AG04450 (cell line): ENCODE measurements at places on chromosomes 2 and 18. TPM values are rescaled to one million over a fixed set of nuclear protein-coding genes. Genes with fewer than 3 reads are reported as not detected.

Gene MRPS9
- 27.5 and 36.1 TPM in 2 replicates for polyA plus RNA-seq

- no peak for DNase-seq
These were observed 303.9 kb upstream of the KCNJ3 start for GRCh38 chr2:154394600-154394999.

DNA sequence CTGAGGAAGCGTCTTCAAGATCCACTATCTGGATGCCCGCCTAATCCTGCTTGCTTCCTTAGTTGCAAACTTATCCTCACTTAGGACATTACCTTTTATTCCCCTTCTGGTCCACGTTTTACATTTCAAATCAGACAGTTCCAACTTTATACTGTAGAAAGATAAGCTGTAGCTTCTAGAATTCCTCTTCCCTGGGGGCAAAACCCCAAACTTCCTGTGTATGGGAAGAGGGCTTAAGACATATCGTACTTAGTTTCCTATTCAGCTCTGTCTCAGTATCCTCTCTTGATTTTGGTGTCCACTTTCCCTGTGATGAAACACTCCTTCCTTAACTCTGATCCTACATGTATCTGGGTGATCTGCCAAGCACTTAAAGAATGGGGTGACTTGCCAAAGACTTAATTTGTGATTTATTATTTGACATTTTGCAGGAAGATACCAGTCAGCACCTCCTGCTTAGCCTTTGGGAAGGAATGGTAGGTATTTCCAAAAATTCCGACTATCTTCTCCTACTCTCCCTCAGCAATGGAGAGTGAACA lies 245.2 kb downstream of the CDCA7 start:
- DNase-seq: no peak

Gene CD226
- polyA plus RNA-seq: 0.04 and 0.09 TPM in 2 replicates

GRCh38 chr18:1350931-1351450 lies 446.3 kb downstream of the ADCYAP1 start:
- DNase-seq: no peak

GRCh38 chr2:191617575-191617974 lies 60.4 kb upstream of the NABP1 start:
- no peak for DNase-seq

Gene SCN7A
- polyA plus RNA-seq: 7.0 and 9.8 TPM in 2 replicates

Gene TACR1
- 0.14 and 0.30 TPM in 2 replicates for polyA plus RNA-seq

DNA sequence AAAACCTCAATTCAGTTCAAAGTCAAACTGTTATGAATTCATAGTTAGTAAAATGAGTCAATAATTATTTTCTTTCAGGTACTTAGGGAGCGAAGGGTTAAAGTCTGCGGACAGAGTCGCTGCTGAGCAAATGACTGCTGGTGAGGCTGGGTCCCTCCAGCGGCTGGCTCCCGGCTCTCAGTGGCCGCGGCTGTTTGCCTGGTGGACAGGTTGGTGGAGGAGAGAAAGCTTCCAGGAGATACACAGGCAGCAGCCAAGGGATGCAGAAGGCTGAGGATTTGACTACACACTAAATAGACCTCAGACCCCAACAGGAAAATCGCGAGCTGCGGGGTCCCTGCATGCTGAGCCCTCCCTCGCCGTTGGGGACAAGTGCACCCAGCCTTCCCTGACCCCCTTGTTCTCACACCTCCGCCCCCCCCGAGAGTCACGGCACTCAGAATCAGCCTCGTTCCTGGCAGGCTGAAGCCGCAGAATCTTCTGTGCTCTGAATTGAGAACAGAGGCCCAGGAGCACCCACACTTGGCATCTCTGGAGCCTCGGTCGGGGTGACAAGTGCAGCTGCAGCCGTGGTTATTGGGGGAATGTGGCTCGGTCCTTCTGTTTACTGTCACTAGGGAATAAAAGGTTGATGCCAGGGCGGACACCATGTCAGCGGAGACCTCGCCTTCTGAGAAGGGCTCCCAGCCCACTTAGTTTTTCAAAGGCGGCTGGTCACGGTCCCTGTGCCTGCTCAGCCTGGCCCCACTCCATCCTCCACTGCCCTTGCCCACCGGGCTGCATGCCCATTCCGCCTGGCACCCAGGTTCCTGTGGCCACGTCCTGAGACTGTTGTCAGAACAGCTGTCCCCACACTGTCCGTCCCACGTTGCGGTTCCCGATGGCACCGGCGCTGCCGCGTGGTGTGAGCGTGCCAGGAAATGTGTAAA lies 74.0 kb downstream of the SLC66A2 start:
- DNase-seq: no peak

Gene TWSG1
- polyA plus RNA-seq: 301 and 328 TPM in 2 replicates

DNA sequence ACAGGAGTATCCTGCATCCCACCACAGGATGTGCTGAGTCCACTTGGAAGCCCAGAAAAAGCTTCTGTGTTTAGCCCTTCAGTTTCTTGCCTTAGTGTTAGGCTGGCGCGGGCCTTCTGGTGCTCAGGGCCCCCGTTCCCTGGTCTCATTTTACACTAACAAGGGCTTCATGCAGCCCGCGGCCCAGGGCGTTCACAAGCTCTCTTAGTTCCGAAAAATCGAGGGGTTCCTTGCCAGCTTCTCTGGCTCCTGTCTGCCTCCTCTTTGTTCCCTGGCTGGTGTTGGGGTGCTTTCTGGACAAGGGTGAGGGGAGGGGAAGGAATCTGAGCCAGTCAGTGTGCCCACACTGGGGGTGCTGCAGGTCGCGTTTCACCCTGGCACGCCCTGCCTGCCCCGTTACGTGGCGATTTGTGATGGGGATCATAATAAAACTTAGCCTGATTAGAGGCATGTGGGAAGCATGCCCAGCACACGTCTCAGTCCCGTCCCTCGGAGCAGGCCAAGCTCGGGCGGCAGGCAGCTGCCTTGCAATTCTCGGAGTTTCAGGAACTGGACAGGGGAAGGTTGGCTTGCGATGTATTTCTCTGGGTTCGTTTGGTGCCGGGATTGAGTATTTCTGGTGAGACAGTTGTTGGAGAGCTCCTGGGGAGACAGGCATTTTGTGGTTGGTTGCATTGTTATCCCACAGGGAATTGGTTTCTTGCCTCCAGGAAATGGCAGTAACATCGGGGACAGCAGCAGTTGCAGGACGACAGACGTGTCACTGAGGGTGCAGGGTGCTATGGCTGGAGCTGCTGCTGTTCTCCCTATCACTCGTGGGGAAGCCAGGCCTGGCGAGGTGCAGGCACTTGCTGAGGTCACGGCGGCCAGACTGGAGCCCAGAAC lies 22.9 kb downstream of the SH3BP4 start:
- no peak for DNase-seq

Gene SLC4A1AP
- 12.5 and 15.5 TPM in 2 replicates for polyA plus RNA-seq

- DNase-seq: no peak
These were observed 27.8 kb upstream of the SERTAD2 start for GRCh38 chr2:64681479-64681967.

Gene SERPINB4
- polyA plus RNA-seq: not detected in 2 replicates

- no peak for DNase-seq
These were observed 130.5 kb upstream of the SLC1A4 start for GRCh38 chr2:64858541-64859311.

DNA sequence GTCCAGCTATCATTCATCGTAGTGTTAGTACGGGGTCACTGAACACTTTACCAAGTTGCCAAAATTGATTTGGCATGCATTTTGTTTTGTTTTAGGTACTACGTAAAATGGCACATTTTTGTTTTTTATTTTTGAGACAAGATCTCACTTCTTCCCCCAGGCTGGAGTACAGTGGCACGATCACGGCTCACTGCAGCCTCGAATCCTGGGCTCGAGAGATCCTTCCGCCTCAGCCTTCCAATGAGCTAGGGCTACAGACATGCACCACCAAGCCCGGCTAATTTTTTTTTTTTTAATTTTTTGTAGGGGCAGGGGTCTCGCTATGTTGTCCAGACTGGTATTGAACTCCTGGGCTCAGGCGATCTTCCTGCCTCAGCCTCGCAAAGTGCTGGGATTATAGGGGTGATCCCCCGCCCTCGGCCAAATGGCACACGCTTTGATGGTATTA lies 786 bp downstream of the TAF1B start:
- DNase-seq: no peak

DNA sequence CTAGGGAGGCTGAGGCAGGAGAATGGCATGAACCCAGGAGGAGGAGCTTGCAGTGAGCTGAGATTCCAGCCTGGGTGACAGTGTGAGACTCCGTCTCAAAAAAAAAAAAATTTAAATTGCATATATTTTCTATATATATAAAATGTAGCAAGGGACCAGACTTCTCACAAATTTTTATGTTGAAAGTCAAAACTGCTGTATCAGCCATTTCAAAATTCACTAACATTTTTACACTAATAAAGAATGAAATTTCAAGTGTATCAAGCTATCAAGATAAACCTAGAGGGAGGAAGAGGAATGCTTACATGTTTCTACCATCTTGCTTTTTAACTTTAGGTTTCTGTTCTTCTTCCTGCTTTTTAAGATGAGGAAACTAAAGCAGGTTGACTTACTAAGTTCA lies 464.0 kb downstream of the KCNJ3 start:
- DNase-seq: no peak

GRCh38 chr2:38323623-38324022 lies 53.5 kb downstream of the ATL2 start:
- DNase-seq: no peak

- DNase-seq: no peak
These were observed 444.2 kb downstream of the EIPR1 start for GRCh38 chr2:2933426-2933825.

DNA sequence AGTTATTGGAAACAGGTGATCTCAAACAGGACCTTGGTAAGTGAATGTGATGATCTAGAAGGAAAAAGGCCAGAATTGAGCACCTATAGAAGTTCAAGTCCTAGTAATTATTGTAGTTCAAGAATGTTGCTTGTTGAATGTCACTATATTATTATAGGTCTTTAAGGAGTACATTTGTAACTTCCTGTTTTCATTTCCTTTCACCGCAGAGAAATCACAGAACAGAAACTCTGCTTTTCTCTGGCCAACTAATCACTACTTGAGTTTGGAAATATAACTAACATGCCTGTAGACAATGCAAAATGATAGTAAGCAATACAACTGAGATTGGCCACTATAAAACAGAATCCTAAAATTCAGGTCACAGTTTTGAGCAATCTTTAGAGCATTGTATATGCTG lies 61.8 kb upstream of the EFEMP1 start:
- no peak for DNase-seq

Gene CCNYL1
- 15.7 and 20.5 TPM in 2 replicates for polyA plus RNA-seq

DNA sequence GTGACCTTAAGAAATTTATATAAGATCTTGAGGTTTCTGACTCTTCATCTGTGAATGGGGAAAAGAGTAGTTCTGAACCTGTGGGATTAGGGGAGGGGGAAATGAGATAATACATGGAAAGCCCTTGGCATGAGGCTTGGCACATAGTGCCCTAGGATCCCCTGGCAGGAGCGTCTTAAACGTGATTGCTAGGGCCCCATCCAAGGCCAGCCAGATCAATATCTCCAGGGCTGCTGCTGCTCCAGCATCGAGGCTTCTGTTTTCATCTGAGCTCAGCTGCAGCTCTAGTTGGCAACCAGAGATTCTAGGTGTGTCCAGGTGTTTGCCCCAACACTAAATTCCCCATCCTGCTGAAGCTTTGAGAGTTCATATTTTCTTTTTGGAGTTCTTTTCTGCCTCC lies 71.0 kb downstream of the IL1R2 start:
- no peak for DNase-seq

DNA sequence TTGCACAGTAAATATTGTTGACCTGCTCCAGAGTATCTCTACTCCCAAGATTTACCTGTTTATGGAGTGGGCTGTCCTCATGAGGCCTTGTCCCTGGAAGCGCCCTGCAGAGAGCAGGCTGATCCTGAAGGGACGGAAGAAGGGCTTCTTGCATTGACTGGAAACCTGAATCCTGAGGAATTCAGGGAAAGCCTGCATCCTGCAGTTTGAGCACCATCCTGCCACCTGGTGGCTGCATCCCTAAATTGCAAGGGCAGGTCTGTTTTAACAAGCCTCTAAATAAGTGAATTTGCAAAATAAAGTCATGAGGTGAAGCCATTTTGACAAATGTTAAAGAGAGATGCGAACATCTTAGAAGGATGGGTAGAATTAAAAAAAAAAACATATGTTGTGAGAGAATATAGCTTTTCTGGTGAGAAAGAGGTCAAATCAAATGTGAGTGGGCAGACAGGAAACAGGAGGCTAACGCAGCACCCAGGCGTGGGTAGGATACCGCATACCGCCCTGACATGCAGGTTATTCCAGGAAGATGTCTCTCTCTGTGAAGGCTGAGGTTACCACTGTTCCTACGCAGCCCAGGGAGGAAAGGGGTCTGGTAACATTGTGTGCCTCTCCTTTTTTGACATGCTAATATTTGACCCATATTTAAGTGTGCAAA lies 754.9 kb downstream of the RNF144A start:
- peak; percentile 4 for DNase-seq

- no peak for DNase-seq
These were observed 92.9 kb upstream of the SP3 start for GRCh38 chr2:174058026-174058425.

DNA sequence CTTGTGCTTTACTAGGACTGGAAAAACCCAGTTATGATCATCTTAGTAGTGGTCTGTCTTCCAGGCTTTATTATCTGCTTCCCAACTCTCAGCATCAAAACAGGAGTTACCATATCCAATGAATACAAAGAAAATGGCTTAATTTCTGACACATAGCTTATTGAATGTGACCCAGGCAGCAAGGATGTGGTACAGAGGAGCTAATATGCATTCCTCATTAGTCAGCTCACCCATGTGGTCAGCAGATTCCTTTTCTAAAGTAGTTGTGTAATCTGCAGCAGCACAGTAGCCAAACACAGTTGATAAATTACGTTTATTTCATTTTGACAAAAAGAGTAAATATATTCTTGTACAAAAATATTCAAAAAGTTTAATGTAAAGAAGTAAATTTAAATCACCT lies 43.6 kb downstream of the TSPYL6 start:
- peak; percentile 84 for DNase-seq
